ENCODE measurements at places on chromosomes 7 and 10.

DNA sequence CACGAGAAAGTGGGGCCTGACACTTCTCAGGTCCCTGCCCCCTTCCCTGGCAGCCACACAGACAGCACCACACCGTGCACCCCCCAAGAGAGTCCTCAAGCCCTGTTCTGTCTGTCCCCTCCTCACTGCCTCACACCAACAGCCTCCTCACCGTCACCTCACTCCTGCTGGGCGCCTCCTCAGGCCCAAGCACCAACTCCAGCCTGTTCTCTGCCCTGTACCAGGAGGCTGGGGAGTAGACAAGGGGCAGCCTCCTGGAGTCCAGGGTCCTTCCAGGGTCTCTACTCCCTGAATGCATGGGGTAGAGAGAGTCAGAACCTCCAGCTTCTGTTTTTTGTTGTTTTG, 26.9 kb upstream of the ELN start:
- DNase-seq: no peak

GRCh38 chr10:123858907-123859652, 32.5 kb downstream of the CPXM2 start:
- no peak for DNase-seq

GRCh38 chr7:51847461-51848134, 531.0 kb upstream of the COBL start:
- DNase-seq: no peak

- DNase-seq: no peak
These were observed 153.5 kb downstream of the LSM5 start for GRCh38 chr7:32336726-32337125.

GRCh38 chr7:157527686-157528085, 190.9 kb downstream of the DNAJB6 start:
- DNase-seq: no peak

DNA sequence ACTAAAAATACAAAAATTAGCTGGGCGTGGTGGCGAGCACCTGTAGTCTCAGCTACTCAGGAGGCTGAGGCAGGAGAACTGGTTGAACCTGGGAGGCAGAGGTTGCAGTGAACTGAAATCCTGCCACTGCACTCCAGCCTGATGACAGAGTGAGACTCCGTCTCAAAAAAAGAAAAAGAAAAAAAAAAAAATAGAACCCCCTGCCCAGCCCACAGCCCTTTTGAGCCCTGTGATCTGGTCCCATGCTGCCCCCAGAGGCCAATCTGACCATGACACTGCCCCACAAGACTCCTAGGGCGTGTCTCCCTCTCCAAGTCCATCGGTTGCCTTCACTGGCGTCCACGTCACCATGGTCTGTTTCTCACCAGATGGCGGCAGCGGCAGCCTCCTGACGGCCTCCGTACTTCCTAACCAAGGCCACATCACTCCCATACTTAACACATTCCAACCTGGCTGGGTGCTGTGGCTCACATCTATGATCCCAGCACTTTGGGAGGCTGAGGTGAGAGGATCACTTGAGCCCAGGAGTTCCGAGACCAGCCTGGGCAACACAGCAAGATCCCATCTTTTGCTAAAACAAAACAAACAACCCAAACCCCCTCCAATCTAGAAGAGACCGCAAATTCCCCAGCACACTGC, 18.0 kb downstream of the STX1A start:
- no peak for DNase-seq

DNA sequence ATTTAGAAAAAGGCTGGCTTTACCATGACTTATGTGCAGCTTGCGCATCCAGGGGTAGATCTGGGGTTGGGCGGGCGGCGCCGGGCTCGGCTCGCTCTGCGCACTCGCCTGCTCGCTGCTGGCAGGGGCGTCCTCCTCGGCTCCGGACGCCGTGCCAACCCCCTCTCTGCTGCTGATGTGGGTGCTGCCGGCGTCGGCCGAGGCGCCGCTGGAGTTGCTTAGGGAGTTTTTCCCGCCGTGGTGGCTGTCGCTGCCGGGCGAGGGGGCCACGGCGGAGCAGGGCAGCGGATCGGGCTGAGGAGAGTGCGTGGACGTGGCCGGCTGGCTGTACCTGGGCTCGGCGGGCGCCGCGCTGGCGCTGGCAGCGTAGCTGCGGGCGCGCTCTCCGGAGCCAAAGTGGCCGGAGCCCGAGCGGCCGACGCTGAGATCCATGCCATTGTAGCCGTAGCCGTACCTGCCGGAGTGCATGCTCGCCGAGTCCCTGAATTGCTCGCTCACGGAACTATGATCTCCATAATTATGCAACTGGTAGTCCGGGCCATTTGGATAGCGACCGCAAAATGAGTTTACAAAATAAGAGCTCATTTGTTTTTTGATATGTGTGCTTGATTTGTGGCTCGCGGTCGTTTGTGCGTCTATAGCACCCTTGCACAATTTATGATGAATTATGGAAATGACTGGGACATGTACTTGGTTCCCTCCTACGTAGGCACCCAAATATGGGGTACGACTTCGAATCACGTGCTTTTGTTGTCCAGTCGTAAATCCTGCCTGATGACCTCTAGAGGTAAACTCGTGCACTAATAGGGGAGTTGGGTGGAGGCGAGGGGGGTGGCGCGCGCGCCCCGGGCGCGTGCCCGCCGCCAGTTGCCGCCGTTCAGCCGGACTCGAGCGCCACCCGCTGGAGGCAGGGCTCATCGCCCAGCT, at the start of gene HOXA5:
Gene HOXA5 (minus strand): TSS at position 659 of the 927 bp plus-strand sequence. CDS start 74 bp downstream, at position 585.
- DNase-seq: no peak

DNA sequence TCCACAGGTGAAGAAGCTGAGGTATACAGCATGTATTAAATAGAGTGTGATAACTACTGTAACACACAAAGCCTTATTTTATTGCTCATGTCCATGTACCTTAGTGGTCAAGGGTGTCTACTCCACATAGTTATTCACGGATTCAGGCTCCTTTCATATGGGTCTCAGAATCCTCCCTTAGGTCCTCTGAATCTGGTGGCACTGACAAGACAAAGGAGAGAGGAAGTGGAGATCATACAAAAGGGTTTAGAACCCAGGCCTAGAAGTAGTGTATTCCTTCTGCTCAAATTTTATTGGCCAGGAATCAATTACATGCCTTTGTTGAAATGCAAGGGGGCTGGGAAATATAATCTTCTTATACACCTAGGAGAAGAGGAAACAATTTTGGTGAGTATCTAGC, 164.6 kb downstream of the PTEN start:
- no peak for DNase-seq

GRCh38 chr10:69646185-69647060, 16.4 kb downstream of the FAM241B start:
- DNase-seq: no peak

- peak; percentile 60 for DNase-seq
These were observed 61.0 kb upstream of the PAPSS2 start for GRCh38 chr10:87598700-87599099.

- DNase-seq: no peak
These were observed 17.4 kb upstream of the KNDC1 start for GRCh38 chr10:133142523-133143199.

DNA sequence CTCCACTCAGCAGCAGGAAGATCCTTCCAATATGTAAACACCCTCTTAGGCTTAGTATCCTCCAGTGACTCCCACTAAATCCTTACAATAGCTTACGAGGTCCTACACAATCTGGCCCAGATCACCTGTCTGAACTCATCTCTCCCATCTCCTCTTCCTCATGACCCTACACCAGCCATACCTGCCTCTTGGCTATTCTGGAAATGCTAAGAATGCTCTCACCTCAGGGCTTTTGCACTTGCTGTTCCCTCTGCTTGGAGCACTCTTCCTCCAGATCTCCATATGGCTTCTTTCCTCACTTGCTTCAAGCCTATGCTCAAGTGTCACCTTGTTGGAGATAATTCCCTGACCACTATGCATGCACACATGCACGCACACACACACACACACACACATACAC, 50.8 kb upstream of the FRMD4A start:
- no peak for DNase-seq

- no peak for DNase-seq
These were observed 13.6 kb downstream of the CNPY1 start for GRCh38 chr7:155532792-155533119.

DNA sequence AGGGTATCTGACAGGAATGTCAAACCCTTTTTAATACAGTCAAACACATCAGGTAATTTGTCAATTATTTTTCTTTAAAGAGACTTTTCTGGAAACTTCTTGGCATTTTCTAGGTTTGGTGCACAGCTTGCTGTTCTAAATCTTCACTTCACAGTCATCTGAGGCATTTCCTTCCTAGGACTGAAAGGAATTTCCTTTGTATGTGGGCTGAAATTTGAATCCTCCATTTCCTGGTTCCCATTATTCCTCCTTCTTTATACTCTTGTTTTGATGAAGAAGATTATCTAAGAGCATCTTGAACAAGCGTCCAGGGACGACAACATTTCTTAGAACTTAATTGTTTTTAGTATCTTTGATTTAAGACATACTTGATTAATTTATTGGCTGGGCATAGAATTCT, 24.9 kb downstream of the CALD1 start:
- DNase-seq: no peak

DNA sequence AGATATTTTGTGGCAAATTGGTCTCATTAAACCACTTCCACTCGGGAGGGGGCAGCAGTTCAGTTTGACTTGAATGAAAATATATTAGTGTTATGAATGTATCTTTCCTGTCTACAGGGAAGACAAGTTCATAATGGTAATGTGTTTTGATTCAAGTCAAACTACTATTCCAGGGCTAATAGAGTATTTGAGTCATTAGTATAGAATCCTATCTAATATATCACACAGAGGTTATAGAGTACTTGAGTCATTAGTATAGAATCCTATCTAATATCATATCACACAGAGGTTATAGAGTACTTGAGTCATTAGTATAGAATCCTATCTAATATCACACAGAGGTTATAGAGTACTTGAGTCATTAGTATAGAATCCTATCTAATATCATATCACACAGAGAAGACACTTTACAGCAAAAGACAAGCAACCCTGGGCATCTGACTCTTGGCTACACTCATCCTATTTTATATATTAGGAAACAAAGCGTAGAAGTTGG, 199.7 kb upstream of the MAGI2 start:
- DNase-seq: no peak

- DNase-seq: no peak
These were observed 86.5 kb downstream of the PPP1R3A start for GRCh38 chr7:113832196-113832745.

DNA sequence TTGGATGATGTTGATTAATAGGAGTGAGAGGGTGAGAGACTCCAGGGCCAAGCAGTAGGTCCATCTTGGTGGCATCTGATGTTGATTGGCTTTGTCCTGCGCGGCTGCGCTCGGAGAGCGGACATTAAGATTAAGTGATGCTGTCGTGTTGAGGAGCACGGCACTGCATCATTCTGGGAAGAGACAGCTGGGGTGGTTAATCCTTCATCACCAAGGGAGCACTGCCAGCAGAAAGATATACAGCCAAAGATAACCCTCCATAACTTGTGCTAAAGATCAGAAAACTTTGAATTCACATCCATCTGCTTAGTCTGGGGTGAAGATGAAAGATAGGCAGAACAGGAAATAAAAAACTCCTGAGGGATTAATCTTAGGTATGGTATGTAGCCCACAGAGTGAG, 208.3 kb downstream of the LRMDA start:
- no peak for DNase-seq

DNA sequence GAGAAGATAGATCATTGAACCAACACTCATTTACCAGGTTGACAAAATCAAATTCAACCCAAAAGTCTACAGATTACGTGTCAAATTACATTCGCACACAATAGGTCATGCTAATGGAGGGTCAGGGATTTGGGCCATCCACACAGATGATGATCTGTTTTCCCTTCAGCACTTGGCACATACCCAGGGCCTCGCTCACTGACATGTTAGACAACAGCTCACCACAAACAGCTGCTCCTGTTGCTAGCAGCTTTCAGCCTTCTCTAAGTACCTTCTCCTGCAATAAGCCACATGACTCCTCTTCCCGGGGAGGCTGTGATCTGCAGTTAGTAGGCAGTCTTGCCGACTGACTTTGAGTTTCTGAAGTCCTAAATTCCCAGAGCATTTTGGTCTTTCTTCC, 18.4 kb downstream of the NKX2-3 start:
- peak; percentile 18 for DNase-seq

- no peak for DNase-seq
These were observed 136.4 kb downstream of the TMEM26 start for GRCh38 chr10:61316676-61317265.

DNA sequence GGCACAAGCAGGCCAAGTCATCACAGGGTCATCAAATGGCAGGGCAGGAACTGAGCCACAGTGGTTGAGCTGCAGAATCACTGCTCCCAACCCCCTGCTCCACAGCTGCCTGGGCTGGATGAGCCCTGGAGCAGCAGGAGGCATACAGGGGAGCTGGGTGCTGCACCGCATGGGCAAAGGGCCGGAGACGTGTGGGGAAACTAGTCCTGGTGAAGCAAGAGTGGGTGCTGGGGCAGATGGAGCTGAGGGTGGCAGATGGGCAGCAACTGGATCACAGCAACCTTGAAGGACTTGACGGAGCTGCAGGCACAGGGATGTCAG, 16.0 kb upstream of the VOPP1 start:
- DNase-seq: no peak

DNA sequence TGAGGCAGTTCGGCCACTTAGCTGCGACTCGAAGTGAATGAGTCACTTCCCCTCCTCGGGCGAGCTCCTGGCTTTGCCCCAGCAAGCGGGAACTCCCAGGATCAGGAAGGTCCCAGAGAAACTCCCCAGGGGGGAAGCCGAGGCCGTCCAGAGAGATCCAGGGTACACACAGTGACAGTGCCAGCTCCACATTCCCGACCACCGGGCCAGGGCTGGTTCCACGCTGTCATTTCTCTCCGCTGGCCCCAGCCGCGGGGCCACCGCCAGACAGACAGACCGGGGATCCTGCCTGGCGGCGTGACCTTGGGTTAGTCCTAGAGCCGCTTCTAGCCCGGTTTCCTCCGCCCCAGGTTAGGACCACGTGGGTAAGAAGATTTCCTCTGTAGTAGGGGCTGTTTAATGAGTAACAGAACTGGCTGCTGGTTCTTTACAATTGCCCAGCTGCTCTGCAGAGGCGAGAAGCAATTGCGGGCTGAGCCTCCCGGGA, 463 bp upstream of the UPP1 start:
- DNase-seq: peak; percentile 64

DNA sequence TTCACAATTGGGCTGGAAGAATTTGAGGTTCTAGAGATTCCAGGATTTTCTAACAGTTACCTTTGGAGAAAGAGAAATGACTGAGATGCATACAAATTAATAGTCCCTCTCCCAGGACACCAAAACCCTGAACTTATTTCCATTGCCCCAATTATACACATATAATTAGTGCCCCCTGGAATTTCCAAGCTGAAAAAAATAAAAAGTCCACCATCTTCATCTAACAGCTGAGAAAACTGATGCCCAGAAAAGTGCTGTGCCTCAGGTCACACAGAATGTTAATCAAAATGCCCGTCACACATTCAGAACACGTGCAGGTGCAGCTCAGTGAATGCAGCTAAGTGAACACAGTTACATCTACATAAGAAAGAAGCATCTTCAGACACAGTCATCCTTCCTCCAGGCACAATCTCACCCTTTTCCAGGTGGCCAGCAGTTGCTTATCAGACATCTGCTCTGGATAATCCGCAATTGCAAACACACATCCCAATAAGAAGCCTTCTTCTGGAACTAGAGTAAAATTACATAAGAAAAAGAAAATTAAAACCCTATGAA, 35.4 kb downstream of the PAXIP1 start:
- no peak for DNase-seq

GRCh38 chr10:94578790-94579189, 33.2 kb downstream of the HELLS start:
- no peak for DNase-seq

- DNase-seq: peak; percentile 0
These were observed 9.1 kb downstream of the OR2A7 start for GRCh38 chr7:144255471-144255897.

GRCh38 chr10:131555406-131555805, 243.9 kb upstream of the TCERG1L start:
- no peak for DNase-seq

- no peak for DNase-seq
These were observed 11.3 kb downstream of the TSPAN14 start for GRCh38 chr10:80465451-80465835.

All from Ammon's horn (tissue), 1 donor.